ENCODE measurements at places on chromosomes 6 and 20.

DNA sequence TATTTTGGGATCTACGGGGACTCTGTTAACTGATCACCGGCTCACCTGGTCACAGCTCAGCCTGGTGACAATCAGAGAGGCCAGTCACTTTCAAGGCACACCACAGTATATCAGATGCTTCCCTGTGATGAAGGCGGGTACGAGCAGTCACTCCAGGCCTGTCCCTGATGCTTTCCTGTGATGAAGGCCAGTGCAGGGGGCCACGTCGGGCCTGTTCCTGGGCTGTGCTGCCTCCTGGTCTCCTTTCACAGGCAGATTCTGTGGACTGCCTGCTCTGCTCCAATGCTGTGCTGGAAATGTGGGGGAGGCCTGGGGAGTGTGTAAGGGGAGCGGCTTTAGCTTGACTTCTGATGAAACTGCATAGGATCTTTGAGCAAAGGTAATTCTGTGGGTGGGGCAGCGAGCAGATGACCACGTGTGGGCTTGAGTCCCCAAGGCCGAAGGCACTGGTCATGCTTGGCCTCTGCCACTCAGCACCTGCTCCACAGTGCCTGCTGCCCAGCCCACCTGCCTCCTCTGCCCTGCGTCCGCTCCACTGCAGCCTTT is 372.6 kb downstream of the TAF4 start:
- no peak for DNase-seq

- no peak for DNase-seq
Measured at GRCh38 chr6:20246125-20246524, 33.9 kb upstream of the MBOAT1 start.

- no peak for DNase-seq
Measured at GRCh38 chr6:6696867-6697531, 108.5 kb downstream of the LY86 start.

- DNase-seq = no peak
Measured at GRCh38 chr6:168288781-168289570, 30.6 kb downstream of the DACT2 start.

DNA sequence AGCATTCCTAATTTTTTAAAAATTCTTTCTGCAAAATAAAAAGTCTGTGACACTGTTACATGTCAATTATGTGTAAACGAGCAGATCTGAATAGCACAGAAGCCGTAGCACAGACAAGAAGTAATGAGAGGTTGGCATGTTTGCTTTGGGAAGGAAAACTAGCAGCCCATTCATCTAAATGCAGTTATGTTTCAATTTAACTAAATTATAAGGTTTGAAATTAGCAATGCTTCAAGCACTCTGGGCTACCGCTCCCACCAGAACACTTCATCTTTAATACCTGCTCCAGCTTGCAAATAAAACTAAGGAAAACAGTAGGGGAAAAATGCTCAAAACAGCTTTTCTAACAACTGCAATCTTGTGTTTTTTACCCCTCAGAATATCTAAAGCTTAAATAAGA is 73.9 kb downstream of the PTPRK start:
- no peak for DNase-seq
